Head of caudate nucleus (tissue), 42 donors: ENCODE measurements at places on chromosomes 4 and X.

GRCh38 chr4:183746305-183747229 is 87.5 kb downstream of the TRAPPC11 start:
- DNase-seq = no peak

DNA sequence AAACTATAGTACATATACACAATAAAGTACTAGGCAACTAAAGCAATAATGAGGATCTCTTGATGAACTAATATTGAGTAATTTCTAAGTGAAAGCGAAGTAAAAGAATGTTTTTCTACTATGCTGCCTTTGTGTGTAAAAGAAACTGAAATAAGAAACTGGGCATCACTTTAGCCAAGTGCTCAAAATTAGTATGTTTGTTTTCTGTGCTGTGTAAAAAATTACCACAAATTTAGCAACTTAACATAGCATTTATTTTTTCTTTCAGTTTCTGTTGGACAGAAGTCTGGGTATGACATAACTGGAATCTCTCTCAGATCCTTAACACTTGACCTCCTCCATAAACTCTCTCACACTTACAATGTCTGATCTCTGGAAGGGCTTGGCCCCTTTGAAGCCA is 687.1 kb upstream of the MAGEB2 start:
- DNase-seq = no peak

DNA sequence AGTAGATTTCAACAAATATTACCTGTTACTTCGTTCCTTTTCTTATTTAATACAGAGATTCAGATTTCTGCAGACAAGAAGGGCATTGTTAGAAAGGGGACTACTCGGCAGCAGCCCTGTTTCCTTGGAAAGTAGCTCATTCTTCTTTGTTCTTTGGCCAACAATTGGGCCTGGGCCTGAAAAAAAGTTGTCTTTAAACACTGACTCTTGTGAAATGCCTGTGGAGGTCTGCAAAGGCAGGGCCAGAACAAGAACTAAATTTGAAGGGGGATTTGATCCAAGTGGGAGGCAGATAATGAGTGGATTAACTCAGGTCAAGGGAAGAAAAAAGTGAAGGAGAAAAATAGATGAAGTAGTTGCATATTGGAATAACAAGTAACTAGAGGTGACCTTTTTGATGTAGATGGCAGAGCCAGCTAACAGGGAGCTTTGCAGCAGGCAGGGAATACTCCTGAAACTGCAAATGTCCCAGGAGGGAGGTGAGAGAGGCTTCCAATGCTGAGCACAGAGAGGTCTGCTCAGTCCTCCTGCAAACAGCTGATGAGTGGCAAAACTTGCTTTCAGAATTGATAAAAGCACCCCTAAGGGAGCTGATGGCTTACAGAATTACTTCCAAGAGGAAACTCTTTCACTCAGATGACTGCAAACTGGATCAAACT is 393.2 kb upstream of the HS3ST1 start:
- DNase-seq = no peak

- DNase-seq = no peak
Measured at GRCh38 chr4:54746218-54746617, 88.5 kb downstream of the KIT start.

DNA sequence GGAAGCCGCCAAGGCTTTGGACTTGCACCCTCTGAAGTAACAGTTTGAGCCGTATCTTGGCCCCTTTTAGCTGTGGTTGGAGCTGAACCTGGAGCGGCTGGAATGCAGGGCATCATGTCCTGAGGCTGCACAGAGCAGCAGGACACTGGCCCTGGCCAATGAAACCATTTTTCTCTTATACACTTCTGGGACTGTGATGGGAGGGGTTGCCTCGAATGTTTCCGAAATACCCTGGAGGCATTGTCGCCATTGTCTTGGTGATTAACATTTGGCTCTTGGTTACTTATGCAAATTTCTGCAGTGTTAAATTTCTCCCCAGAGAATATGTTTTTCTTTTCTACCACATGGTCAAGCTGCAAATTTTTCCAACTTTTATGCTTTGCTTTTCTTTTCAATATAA is 137.2 kb downstream of the MAGEC1 start:
- DNase-seq = no peak

DNA sequence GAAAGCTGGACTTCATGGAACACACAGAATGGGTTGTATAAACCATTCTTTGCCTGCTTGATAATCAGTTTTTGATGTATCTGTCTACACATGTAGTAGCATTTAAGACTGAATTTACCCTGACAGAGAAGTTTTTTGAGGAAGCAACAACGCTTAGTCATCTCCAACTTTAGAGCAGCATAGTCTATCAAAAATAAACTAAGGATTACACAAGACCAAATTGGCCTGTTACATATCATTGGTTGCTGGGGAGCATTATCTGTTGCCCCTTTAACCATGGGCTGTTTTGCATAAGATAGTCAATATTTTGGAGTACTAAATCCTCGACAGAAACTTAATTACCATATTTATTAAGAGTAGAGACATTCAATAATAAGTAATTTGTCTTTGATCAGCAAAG is 347.4 kb downstream of the FAM47B start:
- DNase-seq = no peak

DNA sequence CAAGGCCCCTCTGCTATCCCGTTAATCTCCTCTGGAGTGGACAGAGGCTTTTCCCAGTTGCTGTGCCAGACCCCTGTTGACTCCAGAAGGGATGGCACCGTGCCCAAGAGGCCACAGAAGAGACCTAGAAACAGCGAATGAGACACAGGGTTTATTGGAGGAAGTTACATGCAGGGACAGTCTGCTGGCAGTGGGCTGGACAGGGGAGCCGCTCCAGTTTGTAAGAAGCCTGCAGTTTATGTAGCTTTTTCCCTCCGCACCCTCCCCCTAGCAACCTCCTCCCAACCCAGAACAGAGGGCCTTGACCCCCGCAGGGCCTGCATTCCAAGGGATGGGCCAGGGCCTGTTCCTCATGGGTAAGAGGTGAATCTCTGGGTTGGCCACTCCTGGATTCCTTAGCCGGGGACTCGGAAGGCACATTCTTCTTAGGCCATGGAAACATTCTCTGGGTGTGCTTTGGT is 216.8 kb upstream of the PSAPL1 start:
- DNase-seq = no peak

GRCh38 chrX:111736571-111736970 is 55.6 kb downstream of the ALG13 start:
- no peak for DNase-seq

GRCh38 chrX:103399744-103400143 is 23.4 kb downstream of the BEX3 start:
- DNase-seq = no peak

DNA sequence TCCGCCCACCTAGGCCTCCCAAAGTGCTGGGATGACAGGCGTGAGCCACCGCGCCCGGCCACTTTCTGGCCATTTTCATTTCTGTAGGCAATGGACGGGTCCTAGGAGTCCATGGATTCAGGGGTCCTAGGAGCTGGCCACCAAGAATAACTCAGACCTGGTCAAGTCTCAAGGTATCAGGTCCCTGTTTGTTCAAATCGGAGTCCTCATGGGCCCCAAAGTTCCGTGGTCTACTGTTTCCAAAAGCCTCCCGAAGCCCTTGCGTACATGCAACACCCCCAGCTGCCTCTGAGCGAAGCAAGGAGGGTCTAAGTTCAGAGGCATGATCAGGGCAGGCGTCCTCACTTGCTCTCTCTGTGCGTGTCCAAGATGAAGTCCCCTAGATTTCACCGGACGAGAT is 30.1 kb downstream of the P2RY8 start:
- no peak for DNase-seq

- DNase-seq = no peak
Measured at GRCh38 chr4:140254651-140255299, 100.8 kb upstream of the MAML3 start.

- DNase-seq = no peak
Measured at GRCh38 chrX:17627026-17627425, 110.3 kb upstream of the SCML1 start.

GRCh38 chr4:82901183-82901718 is 716 bp downstream of the THAP9 start:
- DNase-seq = no peak

GRCh38 chr4:187544461-187545053 is 451.0 kb upstream of the ZFP42 start:
- DNase-seq = no peak

DNA sequence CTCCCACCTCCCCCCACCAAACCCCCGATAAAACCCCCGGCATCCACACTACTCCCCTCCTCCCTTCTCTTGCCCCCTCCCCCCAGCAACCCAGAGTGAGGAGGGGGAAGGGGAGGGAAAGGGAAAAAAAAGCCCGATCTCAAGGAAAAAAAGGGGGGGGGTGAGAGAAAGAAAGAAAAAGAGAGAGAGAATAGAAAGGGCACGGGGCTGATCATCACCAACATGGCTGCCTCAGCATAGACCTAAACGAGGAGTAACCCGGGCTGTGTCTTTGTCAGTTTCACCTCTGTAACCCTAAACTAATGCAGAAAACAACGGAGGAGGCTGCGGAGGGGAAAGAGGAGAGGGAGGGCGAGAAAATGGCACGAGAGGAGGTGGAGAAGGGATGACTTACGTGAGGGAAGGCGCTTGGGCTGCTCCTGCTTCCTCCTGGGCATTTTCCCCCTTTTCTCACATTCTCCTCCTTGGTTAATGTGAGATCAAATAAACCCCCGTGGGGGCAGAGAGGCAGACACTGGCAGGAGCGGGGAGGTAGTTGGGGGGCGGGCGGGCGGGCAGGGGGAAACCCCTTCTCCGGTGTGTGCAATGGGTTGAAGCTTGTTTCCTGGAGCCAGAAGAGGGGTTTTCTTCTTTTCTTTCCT is 532 bp downstream of the ZNF827 start:
- peak; percentile 58 for DNase-seq

DNA sequence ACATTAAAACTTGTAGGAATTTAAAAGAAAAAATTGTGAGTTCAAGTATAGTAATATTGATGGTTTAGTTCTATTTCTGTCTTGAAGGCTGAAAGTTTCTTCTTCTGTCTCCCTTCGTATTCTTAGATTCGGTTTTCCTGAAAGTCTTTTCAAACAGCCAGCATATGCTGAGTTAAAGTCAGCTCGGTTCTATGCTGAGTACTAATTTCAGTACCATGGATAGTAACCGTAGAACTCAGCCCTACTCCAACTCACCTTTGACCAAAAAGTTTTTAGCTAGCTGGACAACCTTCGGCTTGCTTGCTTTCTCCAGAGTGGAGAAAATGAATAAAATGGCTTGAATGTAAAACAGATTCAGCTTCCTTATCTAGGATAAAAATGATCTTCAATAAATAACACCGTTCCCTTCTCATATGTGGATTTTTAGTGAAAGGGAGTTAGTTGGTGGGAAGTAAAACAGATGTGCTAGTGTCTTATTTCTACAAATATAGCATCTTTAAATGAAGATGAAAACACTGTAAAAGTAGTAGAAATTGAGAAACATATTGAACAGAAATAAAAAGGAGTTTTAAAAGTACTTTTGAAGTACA is 5.2 kb downstream of the POU4F2 start:
- DNase-seq = no peak

DNA sequence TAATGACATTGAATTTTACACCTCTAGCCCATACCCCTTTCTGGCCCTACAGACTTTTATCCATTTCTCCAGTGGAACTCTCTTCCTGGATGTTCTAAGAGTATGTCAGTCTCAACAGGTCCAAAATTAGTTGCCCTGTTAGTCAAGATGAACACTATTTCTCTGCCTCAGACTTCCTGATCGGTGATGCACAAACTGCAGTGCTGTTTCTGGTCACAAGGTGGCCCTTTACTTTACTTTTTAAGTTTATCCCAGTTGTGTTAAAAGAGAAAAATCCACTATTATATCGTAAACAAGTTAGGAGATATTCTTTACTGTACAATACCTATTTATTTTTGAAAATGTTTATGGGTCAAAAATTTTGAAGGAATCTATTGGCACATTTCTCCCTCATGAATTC is 13.1 kb downstream of the TCEAL7 start:
- DNase-seq = peak; percentile 35

DNA sequence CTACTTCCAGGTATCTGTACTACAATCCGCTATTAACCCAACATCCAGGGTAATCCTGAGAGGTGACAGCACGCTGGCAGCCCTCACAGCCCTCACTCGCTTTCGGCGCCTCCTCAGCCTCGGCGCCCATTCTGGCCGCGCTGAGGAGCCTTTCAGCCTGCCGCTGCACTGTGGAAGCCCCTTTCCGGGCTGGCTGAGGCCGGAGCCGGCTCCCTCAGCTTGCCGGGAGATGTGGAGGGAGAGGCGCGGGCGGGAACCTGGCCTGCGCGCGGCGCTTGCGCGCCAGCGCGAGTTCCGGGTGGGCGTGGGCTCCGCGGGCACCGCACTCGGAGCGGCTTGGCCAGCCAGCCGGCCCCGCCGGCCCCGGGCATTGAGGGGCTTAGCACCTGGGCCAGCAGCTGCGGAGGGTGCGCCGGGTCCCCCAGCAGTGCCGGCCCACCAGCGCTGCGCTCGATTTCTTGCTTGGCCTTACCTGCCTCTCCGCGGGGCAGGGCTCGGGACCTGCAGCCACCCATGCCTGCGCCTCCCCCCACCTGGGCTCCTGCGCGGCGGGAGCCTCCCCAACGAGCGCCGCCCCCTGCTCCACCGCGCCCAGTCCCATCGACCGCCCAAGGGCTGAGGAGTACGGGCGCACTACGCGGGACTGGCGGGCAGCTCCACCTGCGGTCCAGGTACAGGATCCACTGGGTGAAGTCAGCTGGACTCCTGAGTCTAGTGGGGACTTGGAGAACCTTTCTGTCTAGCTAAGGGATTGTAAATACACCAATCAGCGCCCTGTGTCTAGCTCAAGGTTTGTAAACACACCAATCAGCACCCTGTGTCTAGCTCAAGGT is 87.3 kb downstream of the PRSS12 start:
- peak; percentile 59 for DNase-seq

- no peak for DNase-seq
Measured at GRCh38 chr4:123812066-123812390, 415.4 kb downstream of the SPRY1 start.

DNA sequence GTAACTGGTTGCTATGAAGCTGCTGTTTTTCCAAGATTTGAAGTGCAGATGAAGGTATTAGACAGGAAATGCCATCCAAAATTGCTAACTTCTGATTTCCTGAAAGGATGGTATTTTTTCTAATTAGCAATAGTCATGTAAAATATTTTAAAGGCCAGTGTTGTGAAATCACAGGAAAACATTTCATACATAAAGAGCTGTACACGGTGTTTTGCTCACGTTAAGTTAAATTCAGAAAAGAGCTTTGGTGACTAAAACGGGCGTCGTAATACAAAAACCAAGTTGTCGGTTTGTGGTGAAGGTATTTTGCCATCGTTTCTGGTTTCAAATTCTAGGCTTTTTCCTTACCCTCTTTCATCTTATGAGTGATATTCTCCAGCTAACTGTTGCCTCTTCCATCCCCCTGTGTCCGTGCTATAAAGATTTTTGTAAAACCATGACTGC is 39.8 kb downstream of the AFF1 start:
- no peak for DNase-seq
